Activated CD8-positive, alpha-beta memory T cell treated with anti-CD3 and anti-CD28 coated beads for 48 hours (primary cell): ENCODE measurements at places on chromosomes 11 and 22.

GRCh38 chr11:76729214-76729613 is 53.9 kb upstream of the TSKU start:
- DNase-seq: no peak

GRCh38 chr11:128644576-128644975 is 49.3 kb upstream of the FLI1 start:
- DNase-seq: no peak

- no peak for DNase-seq
These were observed 79.5 kb upstream of the RTL6 start for GRCh38 chr22:44577391-44578109.

DNA sequence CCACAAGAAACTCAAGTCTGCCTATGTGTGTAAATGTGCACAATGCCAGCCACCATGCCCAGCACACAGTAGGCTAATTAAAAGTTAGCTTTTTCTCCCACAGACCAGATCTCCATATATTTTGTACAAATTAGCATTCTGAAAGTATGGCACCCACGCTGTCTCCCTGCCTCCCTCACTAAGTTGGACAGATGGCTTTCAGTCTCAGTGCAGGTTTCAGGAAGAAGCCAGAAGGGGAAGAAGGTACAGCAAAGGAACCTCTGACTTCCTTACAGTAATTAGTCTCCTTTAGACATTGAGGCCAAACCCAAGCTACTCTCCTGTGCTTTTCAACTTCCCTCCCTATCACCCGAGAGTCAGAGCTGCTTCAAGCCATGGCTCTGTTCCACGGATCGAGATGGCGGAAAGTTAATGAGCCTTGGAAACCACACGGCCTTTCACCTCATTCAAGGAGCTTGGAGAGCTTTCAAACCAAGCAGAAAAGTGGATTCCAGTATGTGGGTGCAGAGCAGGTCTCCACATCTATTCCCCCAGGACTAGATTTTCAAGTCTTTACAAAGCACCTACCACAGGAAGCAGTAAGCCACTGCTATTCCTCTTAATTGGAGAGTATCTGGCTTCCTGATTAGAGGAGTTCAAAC is 221.1 kb upstream of the NARS2 start:
- no peak for DNase-seq

DNA sequence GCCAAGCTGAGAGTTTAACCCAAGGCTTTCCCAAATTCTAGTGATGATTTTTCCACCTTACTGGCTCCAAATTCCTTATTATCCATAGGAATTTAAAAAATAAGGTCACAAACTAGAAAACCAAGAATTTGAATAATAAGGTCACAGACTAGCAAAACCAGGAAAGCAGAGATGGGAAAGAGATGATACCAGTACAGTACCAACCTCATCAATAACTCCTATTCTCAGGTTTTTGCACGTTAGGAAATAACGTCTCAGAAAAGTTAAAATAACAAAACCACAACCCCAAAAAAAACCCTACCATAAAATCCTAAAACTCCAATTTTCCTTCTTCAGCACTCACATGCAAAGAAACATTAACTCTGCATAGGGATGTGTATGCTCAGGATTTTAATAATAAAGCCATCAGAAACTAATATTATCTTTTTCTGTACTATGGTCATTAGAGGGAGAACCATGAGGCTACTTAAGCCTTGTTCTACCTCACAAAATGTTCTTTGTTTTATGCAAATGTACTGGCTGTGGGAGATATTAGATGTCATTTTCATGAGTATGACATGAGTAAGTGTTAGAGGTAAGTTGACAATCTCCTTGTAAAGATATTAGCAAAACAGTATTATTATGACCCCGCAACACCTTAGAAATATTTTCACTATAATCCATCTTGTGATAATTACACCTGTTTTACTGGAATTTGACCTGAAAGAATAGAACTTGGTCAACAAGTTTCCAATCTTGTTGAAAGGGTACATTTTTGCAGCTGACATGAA is 16.1 kb upstream of the EED start:
- DNase-seq: no peak

DNA sequence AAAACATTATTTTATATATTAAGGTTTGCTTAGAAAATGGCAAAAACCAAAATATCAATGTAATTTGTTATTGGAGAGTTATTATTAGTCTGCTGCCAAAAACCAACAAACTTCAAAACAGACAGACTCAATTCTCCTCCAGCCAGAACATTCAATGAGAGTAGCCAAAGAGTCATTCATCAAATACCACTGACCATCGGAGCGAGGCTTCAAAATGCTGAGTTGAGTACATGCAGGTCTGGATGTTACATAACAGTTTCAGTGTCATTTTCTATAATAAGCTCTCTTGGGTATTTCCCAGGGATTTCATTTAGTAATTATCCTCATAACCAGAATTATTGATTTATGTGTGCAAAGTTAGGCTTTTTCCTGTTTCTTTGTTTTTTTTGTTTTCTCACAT is 42.6 kb downstream of the CHST1 start:
- no peak for DNase-seq

DNA sequence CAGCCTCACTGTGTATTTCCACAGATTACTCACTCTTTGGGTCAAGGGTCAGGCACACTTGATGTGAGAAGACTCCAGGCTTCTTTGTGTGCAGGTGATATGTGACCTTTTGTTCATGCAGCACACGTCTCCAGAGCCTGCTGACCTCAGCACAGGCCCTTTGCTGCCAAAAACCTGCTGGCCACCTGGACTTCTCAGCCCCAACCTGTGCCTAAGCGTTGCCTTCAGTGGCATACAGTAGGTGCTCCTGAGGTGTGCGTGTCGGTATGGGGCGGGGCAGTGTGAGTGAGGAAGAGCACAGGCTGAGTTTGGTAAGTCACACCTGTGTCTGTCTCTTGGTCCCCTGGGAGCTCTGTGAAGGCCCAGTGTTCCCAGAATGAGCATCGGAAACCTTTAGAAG is 58.1 kb downstream of the WNT11 start:
- no peak for DNase-seq
